ENCODE measurements at places on chromosomes 5 and 9. TPM values are rescaled to one million over a fixed set of nuclear protein-coding genes. Genes with fewer than 3 reads are reported as not detected.

The SHOC1 gene
- total RNA-seq: not detected

The NR2F1-AS1 gene
- 15.2 TPM for total RNA-seq

The CDHR2 gene
- total RNA-seq: not detected

The SLC36A3 gene
- total RNA-seq: not detected

The CYSRT1 gene
- total RNA-seq: 0.92 TPM

The APBA1 gene
- 11.4 TPM for total RNA-seq

The NNT gene
- 75.6 TPM for total RNA-seq

The CENPH gene
- 16.4 TPM for total RNA-seq

The TAF11L10 gene
- total RNA-seq: not detected

The FAM78A gene
- total RNA-seq: 26.6 TPM

The WNK2 gene
- not detected for total RNA-seq

The CTNNAL1 gene
- total RNA-seq: 72.0 TPM

The AK8 gene
- not detected for total RNA-seq

The CORO2A gene
- 0.30 TPM for total RNA-seq

The NOL6 gene
- 42.3 TPM for total RNA-seq

The C9orf153 gene
- total RNA-seq: 0.66 TPM

The FUT7 gene
- not detected for total RNA-seq

The RNF208 gene
- total RNA-seq: 4.8 TPM

The SH3GL2 gene
- total RNA-seq: not detected

The PCDHB16 gene
- 0.12 TPM for total RNA-seq

The GEMIN5 gene
- total RNA-seq: 23.1 TPM

The PCDHB14 gene
- total RNA-seq: 0.55 TPM

The CARD9 gene
- 0.71 TPM for total RNA-seq

The ARHGEF28 gene
- total RNA-seq: 108 TPM

The NAIF1 gene
- 9.7 TPM for total RNA-seq

The FASTKD3 gene
- 9.6 TPM for total RNA-seq

The CYLC2 gene
- total RNA-seq: not detected

The TAF1L gene
- not detected for total RNA-seq

The MARVELD2 gene
- total RNA-seq: 7.1 TPM

The PCDH1 gene
- 136 TPM for total RNA-seq

The CSF2 gene
- total RNA-seq: not detected

The KIAA1191 gene
- total RNA-seq: 116 TPM

Data from endothelial cell of umbilical vein (primary cell).